Stimulated activated CD4-positive, alpha-beta T cell treated with anti-CD3 and anti-CD28 coated beads, Interleukin-4, amount 100 ng/mL, for 1 hour (primary cell): ENCODE measurements at places on chromosomes 7 and 10.

- no peak for DNase-seq
Observed at GRCh38 chr10:8069627-8070026, 15.1 kb downstream of the GATA3 start.

- no peak for DNase-seq
Observed at GRCh38 chr10:8042721-8043568, 11.5 kb upstream of the GATA3 start.

- no peak for DNase-seq
Observed at GRCh38 chr10:49141541-49142332, 7.9 kb upstream of the FAM170B start.

DNA sequence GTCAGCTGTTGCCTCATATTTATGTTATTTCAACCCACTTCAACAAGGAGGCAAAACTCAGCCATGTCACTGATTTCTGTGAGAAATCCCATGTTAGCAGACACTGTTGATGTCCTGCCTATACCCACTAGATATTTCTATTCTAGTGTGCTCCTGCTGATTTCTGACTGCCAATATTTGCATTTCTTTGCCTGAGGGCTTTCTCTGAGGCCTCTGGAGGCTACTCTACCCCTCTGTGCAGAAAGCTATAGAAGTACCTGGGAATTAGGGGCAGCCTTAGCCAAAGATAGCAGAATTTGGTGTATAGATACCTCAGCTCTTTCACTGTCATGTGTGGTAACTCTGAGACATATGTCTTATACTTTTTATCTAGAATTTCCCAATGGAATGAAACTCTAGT is 348.8 kb downstream of the SORCS3 start:
- DNase-seq, result no peak

DNA sequence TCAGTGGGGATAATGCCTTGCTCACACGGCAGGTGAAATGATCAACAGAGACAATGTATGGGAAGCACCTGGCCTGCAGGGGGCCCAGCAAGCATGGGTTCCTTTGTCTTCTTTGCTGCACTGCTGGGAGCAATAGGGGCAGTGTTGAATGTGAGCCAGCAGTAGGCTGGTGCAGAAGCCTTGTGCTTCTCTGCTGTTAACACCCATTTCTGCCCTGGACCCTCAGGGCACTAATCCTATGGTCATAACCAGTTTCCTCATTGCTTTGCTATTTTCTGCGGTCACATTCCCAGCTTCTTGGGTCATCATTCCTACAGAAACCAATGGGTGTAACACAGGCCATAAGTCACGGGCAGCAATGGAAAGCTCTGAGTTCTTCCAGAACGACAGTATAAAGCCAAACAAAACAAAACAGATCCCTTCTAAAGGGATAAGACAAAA is 10.9 kb upstream of the LGI1 start:
- peak; percentile 2 for DNase-seq

- DNase-seq, result peak; percentile 48
Observed at GRCh38 chr7:16421333-16422102, at the start of gene CRPPA. Gene CRPPA (minus strand): TSS chr7:16421538. CDS start chr7:16421322, 216 bp downstream.

DNA sequence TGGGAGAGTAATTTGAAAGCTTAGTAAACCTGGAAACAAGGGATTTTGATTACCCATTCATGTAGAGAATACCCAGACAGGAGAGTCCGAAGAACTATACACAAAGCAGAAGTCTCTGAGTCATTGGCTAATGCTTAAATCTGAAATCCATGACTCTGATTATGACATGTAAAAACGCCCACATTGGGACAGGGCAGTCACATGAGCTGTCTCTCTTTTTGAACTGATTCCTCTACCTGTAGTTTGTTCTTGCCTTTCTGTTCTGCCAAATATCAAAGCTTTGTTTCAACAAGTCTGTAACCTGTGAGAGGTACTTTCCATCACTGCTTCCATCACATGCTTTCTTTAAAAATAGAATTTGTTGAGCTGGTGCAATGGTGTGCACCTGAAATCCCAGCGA is 4.3 kb upstream of the GPNMB start:
- DNase-seq, result no peak

DNA sequence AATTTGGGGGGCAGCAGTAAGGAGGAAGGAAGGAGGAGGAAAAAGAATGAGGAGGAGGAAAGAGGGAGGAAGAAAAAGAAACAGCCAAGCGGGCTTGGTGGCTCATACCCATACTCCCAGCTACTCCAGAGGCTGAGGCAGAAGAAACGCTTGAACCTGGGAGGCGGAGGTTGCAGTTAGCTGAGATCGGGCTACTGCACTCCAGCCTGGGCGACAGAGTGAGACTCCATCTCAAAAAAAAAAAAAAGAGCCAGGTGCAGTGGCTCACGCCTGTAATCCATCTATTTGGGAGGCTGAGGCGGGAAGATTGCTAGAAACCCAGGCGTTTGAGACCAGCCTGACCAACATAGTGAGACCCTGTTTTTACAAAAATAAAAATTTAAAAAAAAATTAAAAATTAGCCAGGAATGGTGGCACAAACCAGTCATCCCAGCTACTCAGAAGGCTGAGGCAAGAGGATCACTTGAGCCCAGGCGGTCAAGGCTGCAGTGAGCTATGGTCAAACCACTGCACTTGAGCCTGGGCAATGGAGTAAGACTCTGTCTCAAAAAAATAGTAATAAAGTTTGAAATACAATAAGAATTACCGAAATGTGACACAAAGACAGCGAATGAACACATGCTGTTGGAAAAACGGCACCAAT is 14.1 kb upstream of the CRCP start:
- DNase-seq, result no peak

GRCh38 chr10:110274647-110275046 is 30.1 kb downstream of the SMNDC1 start:
- DNase-seq, result no peak
